GOT3 (cell line): ENCODE measurements at places on chromosomes 5 and 9.

DNA sequence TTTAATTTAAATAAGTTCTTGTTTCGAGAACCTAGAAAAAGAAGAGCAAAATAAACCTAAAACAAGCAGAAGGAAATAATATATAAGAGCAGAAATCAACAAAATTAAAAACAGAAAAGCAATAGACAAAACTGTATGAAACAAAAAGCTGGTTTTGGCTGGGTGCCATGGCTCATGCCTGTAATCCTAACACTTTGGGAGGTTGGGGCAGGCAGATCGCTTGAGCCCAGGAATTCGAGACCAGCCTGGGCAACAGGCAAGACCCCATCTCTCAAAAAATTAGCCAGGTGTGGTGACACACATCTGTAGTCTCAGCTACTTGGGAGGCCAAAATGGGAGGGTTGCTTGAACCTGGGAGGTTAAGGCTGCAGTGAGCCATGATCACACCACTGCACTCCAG is 59.2 kb upstream of the OTP start:
- no peak for DNase-seq

DNA sequence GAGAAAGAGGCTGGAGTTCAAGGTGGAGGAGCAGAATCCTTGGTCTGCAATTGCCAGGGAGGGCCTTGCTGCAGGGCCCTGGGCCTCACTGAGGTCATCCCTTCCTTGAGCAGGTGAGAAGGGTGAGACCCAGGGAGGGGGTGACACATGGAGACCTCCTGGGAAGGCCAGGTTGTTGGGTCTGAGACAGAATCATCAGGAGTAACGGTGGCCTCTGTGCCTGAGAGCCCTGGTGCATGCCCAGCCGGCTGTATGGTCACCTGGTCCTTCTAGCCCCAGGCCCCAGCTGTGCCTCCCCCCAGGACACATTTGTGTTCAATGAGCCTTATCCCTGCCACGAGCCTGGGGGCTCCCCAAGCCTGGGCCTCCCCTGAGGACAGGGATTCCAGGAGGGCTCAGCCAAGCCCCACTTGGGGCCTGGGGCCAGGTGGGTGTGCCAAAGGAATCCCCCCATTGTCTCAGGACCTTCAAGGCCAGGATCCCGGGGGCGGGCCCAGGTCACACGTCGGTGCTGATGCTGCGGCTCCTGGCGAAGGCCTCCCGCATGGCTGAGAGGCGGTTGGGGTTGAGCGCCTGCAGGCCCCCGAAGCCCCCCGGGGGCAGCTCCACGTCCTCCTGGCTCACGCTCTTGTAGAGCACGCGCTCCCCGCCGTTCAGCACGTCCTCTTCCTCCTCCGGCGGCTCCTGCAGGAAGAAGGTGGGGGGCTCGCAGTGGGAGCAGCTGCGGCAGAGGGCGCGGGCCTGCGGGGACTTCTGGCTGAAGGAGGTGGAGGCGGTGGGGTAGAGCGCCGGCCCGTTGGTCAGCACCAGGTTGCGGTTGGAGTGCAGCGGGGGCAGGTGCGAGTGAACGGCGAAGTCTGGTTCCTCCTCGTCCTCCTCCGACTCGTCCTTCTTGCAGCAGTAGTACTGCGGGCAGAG is 30.4 kb downstream of the FAM163B start:
- DNase-seq, result no peak

GRCh38 chr5:95439801-95440493 is 48.8 kb downstream of the FAM81B start:
- DNase-seq, result no peak

GRCh38 chr9:109901201-109901600 is 121.2 kb downstream of the PALM2AKAP2 start:
- DNase-seq, result no peak

DNA sequence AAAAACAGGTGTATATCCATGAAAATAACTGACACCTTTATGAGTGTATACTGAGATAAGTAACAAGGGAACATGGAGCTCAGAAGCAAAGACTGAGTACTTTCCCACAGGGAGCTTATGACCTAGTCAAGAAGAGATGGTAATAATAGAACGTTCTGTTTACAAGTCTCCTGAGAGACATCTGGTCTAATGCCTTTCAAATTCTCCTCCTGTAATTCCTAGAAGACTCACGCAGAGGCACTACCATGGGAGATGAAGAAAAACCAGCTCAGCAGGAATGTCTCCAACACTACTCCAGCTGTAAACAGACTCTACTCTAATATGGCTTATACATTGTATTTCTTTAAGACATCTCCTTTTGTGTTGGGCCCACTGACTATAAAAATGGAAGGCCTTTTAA is 503.6 kb upstream of the TUSC1 start:
- DNase-seq, result no peak

GRCh38 chr9:83109296-83109695 is 46.4 kb upstream of the RASEF start:
- DNase-seq, result no peak

DNA sequence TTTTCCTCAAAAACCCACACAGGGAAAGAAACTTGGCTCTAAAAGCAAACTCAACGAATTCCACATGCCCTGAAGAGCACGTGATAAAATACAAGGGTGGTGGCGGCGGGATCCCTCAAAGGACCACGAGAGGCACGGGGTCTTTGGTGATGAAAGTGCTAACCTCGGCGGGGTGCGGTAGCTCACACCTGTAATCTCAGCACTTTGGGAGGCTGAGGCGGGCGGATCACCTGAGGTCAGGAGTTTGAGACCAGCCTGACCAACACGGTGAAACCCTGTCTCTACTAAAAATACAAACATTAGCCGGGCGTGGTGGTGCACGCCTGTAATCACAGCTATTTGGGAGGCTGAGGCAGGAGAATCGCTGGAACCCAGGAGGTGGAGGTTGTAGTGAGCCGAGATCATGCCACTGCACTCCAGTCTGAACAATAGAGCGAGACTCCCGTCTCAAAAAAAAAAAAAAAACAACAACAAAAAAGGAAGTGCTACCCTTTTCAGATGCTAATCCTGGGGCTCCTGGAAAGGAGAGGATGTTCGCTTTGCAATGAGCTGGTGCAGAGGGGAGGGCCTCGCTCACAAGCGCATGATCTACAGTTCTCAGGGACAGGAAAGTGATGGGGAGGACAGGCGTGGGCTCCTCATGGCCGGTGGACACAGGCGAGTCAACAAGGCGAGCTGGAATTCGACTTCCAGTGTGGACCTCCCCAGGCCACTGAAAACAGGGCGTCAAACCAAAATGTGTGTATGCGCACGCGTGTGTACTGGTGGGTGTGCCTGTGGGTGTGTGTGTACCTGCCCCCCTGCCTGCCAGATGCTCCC is 54.1 kb downstream of the USP20 start:
- DNase-seq, result no peak

- no peak for DNase-seq
Observed at GRCh38 chr5:171980792-171981191, 25.6 kb downstream of the FBXW11 start.

- no peak for DNase-seq
Observed at GRCh38 chr9:89541798-89542197, 43.9 kb upstream of the SEMA4D start.

DNA sequence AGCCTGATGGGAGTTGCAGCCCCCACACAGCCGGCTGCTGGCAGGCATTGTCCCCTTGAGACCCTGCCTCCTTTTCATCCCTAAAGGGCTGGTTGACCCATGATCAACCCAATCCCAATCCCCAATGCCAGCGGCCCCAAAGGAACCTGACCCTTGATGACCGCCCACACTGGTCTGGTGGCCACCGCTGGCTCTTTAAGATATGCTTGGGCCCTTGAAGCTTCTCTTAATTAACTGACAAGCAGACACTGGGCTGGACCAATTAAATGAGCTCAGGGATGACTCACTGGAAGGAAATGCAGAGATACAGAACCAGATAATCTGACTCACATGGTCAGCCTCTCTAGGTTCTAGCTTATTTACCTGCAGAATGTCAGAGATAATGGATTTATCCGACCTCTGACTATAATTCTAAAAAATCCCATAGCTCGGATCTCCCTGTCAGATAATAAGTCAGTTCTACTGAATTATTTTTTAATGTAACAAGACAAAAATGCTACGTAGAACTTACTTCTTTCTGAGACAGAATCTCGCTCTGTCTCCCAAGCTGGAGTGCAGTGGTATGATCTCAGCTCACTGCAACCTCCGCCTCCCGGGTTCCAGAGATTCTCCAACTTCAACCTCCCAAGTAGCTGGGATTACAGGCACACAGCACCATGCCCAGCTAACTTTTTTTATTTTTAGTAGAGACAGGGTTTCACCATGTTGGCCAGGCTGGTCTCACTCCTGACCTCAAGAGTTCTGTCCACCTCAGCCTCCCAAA is 11.1 kb upstream of the MLANA start:
- no peak for DNase-seq
